ENCODE measurements at places on chromosomes 3 and 15.

- peak; percentile 49 for DNase-seq
Observed at GRCh38 chr3:60064210-60065178, 1014.7 kb upstream of the CFAP20DC start.

DNA sequence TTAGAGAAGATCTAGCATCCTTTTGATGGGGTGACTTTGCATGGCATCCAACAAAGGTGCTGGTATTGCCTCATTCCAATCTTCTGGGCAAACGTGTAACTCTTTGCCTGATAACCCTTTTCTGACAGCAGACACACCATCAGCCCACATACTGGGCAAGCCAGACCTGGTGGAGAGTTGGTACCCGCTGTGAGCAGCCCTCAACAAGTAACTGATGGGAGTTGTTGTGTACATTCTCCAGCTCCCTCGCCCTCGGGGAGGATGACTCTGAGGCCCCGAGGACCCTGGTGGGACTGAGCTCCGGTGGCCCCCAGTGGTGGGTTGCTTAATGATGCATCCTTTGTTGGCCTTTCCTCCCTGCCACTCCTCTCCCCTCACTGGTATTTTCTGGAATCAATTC, 102.4 kb upstream of the SLC6A11 start:
- DNase-seq = no peak

- DNase-seq = no peak
Observed at GRCh38 chr3:72238801-72239200, 453.9 kb upstream of the PROK2 start.

- no peak for DNase-seq
Observed at GRCh38 chr3:42408156-42408555, 2.3 kb downstream of the LYZL4 start.

DNA sequence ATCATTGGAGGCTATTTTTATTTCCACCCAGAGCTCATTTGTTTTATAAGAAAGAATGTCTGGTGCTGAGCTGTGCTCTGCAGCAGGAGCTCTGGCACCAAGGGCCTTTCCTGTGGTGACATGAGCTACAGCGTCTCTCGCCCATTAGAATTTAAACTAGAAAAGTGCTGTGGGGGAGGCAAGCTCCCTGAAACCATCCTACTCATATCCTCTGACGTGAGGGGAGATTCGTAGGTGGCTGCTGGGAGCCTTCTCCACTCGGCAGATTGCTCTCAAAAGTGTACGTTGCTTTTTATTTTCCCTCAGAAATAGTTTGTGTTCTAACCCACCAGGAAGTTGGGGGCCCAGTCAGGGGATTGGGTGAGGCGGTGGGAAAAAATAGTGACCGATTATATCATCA, 76.3 kb upstream of the ARHGEF3 start:
- DNase-seq = no peak
